ENCODE measurements at places on chromosomes 3 and 15.
A peak's percentile ranks its signal among the peaks of the same experiment; 100 is the strongest.

GRCh38 chr3:13237776-13238490 is 164.7 kb upstream of the IQSEC1 start:
- DNase-seq = no peak

DNA sequence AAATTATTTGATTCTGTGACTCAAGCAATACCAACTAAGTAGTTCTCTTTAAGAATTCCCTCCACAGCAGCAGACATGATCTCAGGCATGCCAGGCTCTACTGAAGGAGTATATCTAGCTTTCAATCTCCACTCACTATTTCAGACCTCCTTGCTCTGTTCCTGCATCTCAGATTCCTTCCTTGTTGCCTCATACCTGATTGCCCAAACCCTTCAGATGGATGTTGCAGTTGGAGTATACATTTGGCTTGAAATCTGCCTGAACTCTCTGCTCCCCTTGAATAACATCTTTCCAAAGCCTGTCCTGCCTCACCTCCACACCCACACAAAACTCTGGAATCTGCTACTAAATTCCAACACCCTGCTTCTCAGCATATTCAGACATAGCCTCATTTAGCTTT is 19.8 kb upstream of the TM4SF4 start:
- DNase-seq = no peak

GRCh38 chr3:78977073-78977472 is 790.7 kb downstream of the ROBO1 start:
- no peak for DNase-seq

DNA sequence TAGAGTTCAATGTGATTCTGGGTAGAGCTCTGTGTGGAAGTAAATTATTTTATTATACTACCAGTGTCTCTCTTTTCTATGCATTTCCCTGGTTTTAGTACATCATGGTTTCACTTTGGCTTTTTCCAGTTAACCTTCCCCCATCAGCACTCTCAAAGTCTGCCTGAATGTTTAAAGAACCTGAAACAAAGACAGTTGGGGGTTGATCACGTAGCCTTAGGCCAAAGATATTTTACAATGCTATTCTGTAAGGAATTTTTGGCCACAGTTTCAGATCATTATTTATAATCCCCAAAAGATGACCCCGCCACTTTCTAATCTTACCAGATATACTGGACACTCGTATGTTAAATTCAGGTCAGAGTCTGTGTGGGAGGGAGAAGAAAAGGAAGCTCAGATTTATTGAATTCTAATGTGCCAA is 156.3 kb upstream of the TMC3 start:
- no peak for DNase-seq

DNA sequence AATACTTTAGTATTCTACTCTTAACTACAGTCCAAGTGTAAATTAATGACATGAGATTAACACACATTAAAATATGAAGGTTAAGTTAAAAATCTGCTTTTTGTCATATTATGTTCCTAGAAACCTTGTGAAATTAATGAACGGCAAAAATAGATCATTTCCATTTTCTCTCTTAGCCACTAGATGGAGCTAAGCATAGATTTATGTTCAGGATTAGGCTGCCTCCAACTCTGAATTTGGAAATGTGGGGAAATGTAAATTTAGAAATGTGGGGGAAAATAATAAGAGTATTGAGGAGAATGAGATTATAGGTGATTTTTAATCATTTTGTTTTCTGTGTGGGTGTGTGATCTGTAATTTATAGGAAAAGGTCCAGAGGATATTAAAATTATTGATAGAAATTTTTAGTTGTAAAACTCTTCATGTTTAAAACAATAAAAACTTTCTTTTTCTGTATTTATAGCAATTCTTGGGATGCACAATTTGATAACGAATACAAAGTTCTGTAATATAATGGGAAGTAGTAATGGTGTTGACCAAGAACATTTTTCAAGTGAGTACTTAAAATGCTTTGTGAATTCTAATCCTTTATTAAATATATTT is 59.2 kb downstream of the TMOD3 start:
- peak; percentile 57 for DNase-seq

DNA sequence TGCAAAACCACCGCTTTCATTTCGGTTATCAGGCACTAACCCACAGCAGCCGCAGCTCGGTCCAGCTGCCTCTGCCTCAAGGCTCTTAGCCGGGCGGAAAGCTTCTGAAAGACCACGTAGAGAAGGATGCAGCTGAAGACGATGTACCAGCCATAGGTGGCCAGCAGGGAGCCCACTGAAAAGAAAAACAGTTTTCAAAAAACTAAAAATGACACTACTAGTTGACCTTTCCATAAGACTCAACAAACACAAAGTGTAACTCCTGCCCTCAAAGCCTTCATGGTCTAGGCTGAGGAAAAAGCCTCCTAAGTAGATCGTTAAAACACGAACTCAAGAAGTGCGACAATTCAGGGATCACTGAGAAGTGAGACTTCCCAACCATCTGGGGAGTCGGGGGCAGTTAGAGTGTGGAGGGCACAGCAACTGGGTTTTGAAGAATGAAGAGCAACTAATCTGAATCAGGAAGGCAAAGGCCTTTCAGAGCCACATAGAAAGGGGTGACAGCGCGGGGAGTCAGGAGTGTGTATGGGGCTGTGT is 716 bp downstream of the SELENOS start:
- no peak for DNase-seq

DNA sequence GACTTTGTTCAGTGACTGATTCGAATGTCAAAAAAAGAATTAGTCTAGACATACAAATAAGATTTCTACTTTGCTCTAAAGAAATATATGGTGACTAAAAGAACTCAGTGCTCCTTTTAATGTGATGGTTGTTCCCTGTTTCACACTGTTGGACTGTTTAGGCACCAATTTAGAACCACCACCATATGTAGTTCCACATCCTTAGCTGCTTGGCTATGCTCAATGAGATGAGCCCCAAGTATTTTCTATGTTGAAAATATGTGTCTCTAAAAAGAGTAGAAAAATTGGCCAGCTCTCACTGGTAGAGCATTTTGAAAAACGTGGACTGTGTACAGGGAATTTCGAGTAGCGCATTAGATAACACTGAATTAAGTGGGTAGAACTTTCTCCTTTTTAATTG is 167.3 kb downstream of the GOLIM4 start:
- no peak for DNase-seq

DNA sequence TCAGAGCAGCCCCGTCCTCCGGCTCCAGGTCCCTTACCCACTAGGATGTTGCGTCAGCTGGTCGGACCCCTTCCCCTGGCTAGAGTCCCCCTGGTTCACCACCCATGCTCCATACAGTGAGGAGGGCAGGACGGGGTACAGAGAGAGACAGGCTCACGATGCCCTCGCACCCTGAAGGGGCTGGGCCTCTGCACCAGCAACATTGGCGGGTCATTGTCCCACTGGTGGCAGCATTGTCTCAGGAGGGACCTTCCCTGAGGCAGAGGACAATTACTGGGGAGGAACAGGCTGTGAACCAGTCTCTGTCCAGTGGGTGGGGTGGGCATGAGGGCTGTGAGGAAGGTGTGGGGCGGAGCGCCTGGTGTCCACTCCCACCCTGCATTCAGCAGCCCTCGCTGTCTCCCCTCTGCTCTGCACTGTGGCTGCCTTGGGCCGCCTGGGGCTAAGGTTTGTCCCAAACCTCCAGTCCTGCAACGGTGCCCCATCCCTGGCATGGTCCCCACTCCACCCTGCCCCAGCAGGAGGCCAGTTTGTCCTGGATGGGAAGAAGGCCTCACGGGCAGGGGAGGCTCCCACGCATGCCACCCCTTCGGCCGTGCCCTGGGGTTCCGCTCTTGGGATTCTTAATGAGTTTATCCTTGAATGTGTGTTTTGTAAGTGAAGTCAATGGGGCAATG is 48.0 kb upstream of the KLF13 start:
- DNase-seq = peak; percentile 26

DNA sequence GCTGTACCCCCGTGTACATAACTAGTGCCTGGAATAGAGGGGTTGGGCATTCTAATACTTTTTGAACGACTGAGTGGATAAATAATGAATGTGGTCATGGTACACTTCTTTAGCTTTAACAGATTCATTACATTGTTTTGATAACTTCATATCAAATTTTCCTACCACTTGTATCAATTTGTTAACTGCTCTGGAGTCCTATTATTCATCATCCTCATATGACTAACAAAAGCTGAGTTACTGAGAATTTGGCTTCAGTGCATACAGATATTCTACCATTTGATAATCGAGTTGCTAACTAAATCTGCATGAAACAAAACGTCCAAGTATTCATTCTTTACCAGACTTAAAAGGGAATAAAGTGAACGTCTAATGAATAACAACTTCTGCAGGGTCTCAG is 31.7 kb downstream of the FRMD5 start:
- DNase-seq = no peak

DNA sequence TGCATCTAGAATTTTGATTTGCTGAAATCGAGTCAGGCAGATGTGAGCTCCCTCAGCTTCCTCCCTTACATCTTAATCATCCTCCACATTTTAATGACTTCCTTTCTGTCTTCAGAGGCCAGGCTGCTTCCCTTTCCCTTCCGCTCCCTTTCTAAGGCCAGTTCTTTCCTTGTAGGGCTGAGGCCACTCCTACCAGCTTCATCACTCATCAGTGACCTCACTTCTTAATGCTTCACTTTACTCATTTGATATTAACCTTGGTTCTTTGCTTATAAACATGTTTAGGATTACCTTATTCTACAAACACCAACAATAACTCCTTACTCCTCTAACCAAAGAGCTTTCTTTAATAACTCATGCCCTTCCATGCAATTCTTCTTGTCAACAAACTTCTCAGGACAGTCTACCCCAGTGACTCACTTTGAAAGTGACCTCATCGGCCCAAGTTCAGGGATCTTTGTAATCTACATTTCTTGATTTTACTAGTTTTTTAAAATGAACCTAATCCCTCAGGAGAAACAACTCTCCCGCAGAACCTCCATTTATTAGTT is 23.9 kb downstream of the ILDR1 start:
- no peak for DNase-seq

DNA sequence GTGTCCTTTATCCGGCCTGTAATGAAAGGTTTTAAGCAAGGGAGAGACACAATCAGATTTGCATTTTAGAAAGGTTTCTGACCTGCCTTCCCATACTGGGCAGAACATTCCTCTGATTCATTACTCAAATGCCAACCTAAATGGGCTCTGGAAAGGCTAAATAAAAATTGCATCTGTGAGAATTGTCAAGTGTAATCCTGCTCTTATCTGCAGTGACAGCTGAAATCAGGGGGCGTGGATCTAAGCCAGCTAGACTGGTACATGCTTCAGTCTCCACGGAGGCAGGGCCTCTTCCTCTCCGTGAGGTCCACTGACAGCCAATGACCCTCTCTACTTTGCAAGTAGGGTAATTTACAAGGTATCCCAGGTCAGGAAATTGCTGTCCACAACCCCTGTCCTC is 32.5 kb upstream of the MINAR1 start:
- no peak for DNase-seq

GRCh38 chr15:33309602-33310276 is 1.0 kb upstream of the RYR3 start:
- DNase-seq = peak; percentile 36

GRCh38 chr3:196081002-196081833 is 672 bp downstream of the TFRC start:
- peak; percentile 58 for DNase-seq

DNA sequence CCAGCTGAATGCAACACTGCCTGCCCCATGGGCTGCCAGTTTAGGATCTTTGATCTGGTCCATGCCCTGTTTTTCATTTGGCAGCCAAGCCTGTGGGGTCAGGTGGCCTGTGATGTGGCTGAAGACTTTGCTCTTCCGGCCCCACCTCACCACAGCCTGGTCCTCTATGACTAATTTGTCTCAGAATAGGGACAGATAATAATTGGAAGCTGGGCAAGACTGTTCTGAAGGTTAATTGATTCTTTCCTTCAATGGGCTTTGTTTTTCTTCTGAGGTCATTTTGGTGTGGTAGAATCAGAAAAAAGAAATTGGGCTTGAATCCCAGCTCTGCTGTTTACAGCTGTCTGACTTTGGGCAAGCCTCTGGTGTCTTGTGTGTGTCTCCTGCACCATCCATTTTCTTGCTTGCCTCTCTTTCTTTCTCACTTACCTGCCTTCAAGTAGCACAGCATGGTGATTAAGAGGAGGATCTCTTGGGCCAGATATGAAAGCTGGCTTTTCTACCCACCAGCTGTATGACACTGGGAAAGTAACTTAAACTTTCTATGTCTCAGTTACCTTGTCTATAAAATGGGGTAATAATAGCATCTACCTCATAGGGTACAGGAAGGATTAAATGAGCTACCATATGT is 24.2 kb downstream of the ABHD2 start:
- DNase-seq = peak; percentile 46

GRCh38 chr15:48924528-48925393 is 39.0 kb downstream of the SHC4 start:
- DNase-seq = no peak

- no peak for DNase-seq
These were observed 258.8 kb downstream of the FAM43A start for GRCh38 chr3:194944526-194944925.

DNA sequence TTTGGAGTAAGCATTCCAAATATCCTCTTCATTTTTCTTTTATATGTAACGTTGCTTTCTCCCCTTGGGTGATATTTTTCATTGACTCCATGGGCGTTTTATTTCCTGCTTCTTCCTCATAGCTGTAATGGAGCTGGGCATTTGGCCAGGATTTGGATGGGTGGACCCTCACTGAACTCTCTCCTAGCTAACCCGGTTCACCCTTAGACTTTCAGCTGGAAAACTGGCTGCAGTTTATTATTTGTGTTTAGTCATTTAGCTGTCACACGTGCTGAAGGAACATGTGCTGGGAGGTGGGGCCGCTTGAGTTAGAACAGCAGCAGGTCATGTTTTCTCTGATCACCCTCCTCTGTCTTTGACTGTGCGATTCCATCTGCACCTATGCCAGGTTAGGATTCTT is 407.6 kb downstream of the ZIC1 start:
- no peak for DNase-seq

- DNase-seq = peak; percentile 38
These were observed 179.4 kb downstream of the CD47 start for GRCh38 chr3:107911337-107912000.

DNA sequence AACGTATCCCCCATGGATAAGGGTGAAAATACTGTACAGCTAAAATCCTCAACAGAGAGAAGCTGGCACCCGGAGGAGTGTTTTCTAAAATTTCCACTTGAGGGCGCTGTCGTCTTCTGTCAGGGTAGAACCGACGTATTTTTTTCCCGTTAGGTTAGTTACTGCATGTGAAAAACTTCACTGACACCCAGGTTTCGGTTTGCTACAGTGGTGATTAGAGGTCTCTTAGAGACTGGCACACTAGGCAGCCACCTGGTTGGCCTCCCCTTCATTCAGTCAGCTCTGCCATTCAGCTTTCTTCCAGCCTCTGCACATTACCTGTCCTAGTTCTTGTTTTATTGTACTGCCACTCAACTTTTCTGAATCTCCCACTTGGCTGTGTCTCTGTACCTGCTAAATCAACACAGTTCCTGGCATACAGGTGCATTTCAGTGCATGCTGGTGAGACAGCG is 18.4 kb downstream of the CCK start:
- peak; percentile 57 for DNase-seq

Data from GM13976 (cell line).